ENCODE measurements at places on chromosomes 5 and 9.

- DNase-seq = no peak
Observed at GRCh38 chr5:145375521-145375920, 459.6 kb downstream of the PRELID2 start.

DNA sequence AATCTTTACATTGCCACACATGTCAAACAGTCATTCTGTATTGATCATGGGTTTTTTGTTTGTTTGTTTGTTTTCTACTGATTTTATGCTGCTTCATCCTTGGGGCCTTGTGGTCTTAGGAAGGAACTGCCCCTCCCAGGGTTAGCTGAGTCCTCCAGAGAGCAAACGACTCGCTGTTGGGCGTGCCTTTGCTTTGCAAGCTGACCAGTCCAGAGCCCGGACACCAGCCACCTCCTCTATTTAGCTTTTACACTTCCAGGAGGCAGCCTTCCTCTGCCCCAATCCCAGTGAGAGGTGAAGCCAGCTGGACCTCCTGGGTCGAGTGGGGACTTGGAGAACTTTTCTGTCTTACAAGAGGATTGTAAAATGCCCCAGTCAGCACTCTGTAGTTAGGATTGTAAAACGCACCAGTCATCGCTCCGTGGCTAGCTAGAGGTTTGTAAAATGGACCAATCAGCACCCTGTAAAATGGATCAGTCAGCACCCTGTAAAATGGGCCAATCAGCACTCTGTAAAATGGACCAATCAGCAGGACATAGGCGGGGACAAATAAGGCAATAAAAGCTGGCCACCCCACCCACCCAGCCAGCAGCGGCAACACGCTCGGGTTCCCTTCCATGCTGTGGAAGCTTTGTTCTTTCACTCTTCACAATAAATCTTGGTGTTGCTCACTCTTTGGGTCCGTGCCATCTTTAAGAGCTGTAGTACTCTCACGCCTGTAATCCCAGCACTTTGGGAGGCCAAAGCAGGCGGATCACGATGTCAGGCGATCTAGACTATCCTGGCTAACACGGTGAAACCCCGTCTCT, 154.4 kb downstream of the ERCC6L2 start:
- no peak for DNase-seq

- DNase-seq = no peak
Observed at GRCh38 chr5:173498739-173499470, 117.5 kb downstream of the BOD1 start.

DNA sequence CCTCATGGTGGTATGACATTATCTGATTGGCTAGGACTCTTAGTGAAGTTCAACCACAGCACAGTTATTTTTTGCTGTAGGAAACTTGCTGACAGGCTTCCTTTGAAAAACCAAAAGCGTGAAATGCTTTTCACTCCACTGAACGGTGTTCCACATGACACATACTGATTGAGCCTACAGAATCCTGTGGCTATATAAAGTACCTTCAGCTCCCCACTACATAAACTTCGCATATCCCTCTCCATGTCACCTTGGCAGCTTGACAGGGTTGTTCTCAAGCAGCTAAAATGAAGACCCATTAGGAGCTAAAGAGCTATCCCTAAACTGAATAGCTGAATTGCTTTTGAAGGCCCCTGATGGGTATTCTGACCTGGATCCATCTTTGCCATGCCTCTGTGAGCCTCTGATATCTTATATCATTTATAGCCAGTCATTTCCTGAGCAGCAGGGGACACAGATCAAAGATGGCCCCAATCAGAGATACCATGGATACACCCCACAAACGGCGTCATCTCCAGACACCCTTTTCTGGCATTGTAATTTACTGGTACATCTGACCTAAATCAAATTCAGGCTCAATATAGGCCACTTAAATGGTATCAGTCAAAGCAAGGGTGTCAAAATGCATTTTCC, 91.5 kb downstream of the APBA1 start:
- no peak for DNase-seq

DNA sequence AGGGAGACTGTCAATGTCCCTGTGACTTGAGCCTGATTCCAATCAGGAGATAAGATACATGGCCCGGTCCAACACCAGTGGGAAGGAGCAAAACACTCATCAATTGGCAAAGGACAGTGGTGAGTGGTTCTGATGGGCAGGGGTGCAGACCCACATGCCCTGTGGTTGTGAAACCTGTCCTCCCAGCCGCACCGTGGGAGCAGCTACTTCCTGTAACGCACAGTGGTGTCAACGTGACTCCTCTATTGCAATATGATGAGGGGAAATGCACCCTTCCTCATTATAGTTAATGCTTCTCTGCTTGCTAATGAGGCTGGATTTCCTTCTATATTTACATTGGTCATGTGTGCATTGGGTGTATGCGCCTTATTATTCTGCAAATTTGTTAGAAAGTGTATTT, 223.0 kb downstream of the IRX1 start:
- DNase-seq = no peak

DNA sequence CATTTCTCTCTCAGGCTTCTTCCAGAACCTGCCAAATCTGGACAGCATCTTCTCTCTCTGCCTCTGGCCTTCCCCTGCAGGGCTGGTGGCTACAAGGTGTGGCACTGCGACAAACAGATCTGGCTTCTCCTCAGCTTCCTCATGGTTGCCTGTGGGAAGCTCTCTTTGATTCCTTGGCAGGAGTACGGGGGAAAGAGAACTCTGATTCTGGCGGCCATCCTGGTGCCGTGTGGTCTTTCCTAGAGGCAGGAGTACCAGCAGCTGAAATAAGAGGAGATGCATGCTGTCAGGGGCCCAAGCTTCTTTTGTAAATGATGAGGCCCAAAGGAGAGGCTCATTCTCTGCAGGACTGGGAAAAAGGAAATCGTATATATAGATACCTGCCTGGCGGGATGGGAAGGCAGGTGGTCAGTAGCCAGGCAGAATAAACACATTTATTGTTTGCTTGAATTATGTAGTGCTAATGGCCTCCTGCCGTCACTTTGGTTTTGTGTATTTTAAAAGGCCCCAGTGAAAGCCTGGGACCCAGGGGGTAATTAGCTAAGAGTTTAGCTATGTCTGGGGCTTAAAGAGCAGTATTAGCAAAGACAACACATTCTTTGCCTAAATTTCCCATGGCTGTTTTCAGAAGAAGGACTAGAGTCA, at the start of gene CER1:
TSS of gene CER1 (minus strand) at position 343 of the 645 bp plus-strand sequence. CDS start at position 282, 61 bp downstream.
- DNase-seq = no peak

GRCh38 chr5:127402361-127402760, 111.8 kb downstream of the MEGF10 start:
- no peak for DNase-seq

- no peak for DNase-seq
Observed at GRCh38 chr5:56638061-56638621, 177.2 kb upstream of the MAP3K1 start.

- DNase-seq = no peak
Observed at GRCh38 chr5:132056610-132057497, 3.6 kb upstream of the IL3 start.

GRCh38 chr5:4198461-4198860, 602.8 kb downstream of the IRX1 start:
- no peak for DNase-seq

DNA sequence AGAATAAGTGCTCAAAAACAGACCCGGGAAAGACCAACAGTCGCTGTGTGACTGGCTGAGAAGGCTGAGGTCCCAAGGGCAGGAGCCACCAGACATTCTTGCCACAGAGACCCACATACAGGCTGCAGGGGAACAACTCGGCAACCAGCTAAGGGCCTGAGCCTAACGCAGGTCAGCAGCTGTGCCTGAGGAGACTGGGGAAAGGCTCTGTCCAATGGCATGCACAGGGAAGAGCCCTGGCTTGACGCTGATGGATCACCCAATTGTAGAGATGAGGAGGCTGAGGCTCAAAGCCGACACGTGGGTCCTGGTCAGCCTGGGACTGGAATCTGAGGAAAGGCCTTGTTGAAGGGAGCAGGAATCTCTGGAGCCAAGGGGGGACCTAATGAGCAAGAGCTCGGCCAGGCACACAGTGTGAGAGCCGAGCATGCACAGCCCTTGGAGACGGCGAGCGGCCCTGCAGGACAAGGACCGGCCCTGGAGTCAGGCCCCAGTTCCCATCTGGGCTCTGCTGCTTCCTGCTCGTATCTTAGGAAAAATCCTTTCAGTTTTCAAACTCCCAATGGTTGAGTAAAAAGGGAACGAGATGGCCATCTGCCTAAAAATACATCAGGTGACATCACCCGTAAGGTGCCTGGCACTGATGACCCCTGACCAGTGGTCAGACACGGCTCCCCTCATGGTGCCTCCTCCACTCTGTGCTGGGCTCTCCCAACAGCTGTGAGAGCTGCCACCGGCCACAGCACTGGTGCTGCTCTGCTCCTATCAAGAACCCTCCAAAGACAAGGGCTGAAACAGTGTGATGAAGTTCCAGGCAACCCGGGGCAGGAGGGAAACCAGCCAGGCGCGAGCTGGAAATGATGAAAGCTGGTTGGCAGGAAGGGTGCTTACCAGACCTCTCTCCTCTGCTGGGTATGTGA, 16.4 kb downstream of the LMAN2 start:
- DNase-seq = no peak

DNA sequence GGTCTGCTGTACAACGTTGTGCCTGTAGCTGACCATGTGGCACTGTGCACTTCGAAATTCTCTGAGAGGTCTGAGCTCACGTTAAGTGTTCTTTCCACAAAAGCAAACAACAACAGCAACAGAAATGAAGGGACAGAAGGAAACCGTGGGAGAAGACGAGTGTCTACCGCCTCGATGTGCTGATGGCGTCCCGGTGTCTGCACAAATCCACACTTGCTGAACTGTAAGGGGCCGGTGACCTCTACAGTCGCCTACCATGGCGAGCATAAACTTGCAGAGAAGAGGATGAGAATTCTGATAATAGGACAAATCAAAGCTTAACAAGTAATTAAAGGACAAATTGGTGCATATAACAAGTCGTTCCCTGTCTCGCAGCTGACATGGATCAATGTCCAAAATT, 114.0 kb downstream of the ADAMTS2 start:
- DNase-seq = no peak

GRCh38 chr5:19927919-19928318, 60.1 kb downstream of the CDH18 start:
- no peak for DNase-seq

GRCh38 chr5:164422400-164422799, 917.0 kb downstream of the MAT2B start:
- no peak for DNase-seq

DNA sequence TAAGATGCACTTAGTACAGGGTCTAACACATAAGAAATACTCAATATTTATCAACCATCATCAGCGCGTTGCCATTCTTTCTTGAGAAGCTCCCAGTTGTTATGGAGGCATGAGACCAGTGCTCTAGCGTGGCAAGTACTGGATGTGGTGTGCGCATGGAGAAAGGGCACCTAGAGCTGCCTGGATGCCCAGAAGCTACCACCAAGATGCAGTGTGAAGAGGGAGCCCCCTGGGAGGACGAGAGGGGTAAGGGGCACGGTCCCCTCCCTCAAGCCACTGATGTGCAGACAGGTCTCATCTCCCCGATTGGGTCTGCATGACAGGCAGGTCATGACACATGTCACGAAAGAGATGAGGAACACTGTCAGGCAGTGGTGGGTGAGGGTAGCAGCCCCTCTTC, 127.7 kb upstream of the CXCL14 start:
- no peak for DNase-seq

- no peak for DNase-seq
Observed at GRCh38 chr5:59789894-59790293, 103.6 kb downstream of the PDE4D start.

GRCh38 chr5:171342362-171343111, 33.5 kb downstream of the TLX3 start:
- DNase-seq = no peak

DNA sequence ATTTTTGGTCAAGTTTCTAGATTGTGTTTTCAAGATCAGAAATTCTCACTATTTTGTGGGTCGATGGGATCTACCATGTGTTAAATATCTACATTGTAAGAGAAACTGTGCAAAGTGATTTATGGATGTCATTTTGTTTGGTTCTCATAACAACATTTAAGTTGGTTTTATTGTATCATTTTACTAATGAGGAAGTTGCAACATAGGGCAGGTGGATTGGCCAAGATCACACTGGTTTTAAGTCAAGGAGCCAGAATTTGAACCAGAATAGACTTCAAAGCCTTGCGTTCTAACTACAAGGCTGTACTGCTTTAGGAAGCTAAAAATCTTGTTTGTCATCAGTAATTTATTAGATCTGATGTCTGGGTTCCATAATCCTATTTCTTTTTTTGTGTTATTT, 23.4 kb downstream of the SH3TC2 start:
- no peak for DNase-seq

DNA sequence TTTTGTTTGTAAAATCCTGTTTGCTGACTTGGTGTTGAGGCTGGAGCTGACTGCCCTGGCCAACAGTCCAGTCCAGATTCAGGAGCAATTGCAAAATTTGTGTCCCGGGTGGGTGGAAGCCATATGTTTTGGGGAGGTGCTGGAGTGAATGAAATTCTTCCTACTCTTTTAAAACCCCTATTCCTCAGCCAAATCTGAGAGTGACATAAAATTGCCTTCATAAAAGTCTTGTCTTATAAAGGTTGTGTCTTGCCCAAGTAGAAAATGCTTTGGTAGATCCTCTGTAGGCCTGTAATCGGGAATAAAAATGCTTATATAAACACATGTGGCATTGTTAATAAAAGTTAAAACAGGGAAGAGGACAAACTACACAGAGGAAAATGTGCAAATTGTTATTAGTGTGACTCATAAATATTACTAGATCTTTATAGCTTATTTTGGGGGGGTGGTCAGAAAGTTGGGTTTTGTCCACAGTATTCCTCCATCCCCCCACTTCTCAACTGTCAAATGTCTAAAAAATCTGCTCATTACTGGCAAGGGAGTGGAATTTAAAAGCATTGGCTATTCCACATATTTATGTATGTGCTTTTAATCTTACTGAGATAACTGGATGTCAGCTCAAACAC, 45.6 kb downstream of the NNT start:
- no peak for DNase-seq

GRCh38 chr5:142977363-142978051, 207.3 kb downstream of the ARHGAP26 start:
- peak; percentile 11 for DNase-seq

DNA sequence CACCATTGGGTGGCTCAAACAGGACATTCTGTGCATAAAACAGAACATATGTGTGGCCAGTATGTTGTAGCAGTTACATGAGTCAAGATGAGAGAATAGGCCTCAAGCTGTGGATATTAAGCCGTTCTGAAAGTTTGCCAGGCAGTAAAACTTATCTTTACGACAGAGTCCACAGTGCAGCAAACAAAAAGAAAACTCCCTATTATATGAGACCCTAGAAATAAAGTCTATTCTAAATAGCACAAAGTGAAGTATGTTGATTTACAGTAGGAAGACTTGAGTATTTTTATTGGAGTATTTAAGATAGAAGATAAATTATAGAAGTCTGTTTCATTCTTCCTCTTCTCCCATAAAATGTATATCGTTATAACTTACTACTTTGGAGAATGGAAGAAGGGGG, 271.5 kb downstream of the ADGRV1 start:
- no peak for DNase-seq

DNA sequence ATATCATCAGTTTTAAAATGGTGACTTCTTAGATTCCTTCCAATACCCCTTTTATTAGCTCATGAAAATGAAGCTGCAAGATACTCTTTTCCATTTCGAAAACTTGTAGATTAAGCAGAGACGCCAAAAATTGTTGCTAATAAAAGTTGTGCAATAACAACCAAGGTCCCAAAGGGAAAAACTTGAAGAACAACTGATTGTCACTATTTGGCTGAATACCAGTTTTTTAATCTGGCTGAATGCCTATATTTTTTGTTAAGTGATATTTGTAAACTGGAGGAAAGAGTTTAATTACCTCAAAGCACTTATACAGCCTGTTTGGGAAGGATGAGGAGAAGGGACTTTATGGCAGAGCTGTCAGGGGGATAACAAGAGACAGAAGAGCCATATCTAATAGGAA, 14.6 kb downstream of the C5orf58 start:
- DNase-seq = no peak
